NCI-H69 (cell line): ENCODE measurements at places on chromosomes 5 and 9.

DNA sequence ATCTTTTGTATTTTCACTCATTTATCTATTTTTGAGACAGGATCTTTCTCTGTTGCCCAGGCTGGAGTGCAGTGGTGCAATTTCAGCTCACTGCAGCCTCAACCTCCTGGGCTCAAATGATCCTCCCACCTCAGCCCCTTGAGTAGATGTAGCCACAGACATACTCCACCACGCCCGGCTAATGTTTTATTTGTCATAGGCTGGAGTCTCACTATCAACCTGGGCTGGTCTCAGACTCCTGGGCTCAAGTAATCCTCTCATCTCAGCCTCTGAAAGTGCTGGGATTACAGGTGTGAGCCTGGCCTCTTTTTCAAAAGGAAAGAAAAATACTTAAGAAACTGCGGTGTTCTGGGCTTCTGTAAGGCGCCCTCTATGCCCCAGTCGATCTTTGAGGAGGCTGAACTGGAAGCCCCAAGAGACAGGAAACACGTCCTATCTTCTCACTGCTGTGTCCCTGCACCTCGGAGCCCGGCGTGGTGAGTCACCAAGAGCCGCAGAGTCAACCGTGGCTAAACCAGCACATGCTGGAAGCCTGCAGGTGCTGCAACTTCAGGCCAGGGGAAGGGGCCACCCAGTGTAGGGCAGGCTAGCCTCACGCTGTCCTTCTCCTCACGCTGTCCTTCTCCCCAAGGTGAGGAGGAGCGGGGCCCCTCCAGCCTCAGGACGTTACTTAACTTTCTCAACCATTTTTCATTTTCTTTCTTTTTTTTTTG lies 15.2 kb upstream of the LHX3 start:
- no peak for DNase-seq

DNA sequence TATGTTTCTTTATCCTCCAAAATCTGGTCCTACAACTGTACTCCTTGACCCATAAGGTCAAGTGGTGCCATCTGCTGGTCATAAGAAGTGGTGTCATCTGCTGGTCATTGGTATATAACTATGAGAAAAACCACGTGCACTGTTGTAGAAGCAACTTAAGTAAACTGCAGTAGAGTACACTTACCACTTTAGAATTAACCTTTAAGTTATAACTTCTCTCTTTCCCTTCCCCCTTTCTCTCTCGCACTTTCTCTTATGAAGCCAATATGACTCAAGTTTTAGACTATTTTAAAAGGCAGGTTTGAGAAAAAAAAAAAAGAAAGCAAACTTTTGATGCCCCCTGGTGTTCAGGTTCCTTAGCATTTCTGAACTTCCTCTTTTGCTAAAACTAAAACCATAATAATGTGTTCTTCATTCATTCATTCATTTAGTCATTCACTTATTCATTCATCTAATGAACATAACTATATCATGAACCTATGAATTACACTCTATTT lies 12.8 kb upstream of the MTAP start:
- peak; percentile 88 for DNase-seq

DNA sequence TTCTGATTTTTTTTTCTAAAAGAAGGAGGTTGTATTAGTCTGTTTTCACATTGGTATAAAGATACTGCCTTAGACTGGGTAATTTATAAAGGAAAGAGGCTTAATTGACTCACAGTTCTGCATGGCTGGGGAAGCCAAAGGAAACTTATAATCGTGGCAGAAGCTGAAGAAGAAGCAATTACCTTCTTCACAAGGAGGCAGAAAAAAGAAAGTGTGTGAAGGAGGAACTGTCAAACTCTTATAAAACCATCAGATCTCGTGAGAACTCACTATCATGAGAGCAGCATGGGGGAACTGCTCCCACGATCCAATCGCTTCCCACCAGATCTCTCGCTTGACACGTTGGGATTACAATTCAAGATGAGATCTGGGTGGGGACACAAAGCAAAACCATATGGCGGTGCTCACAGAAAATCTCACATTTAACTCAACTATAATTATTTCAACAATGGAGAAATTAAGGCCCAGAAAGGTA lies 27.1 kb downstream of the DPYSL3 start:
- peak; percentile 99 for DNase-seq

GRCh38 chr9:22645893-22646292 lies 199.3 kb downstream of the DMRTA1 start:
- DNase-seq = peak; percentile 13

GRCh38 chr9:86020731-86021130 lies 78.6 kb downstream of the GOLM1 start:
- DNase-seq = no peak

DNA sequence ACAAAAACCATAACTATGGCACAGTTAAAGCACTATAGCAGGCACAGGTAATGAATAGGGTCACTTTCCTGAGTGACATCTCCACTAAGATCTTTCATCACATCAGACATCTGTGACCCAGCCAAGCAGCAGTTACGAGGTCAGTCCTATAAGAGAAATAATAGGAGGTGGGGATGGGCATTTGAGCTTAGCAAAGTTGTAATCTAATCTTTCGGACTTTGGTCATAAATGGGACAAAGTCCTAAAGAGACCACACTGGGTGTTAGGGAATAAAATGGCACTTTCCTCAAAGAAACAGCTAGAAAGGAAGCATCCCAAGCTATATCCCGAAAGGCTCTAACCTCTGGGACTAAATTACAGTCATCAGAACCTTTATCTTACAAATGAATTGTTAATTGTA lies 432.2 kb downstream of the PIK3R1 start:
- no peak for DNase-seq

GRCh38 chr9:111691672-111692329 lies 30.4 kb downstream of the GNG10 start:
- DNase-seq = peak; percentile 57

GRCh38 chr9:32571969-32572899 lies 725 bp downstream of the NDUFB6 start:
- DNase-seq = peak; percentile 82

GRCh38 chr9:33781736-33782135 lies 13.6 kb upstream of the PRSS3 start:
- DNase-seq = peak; percentile 80

GRCh38 chr9:134474055-134474370 lies 147.8 kb downstream of the RXRA start:
- DNase-seq = no peak

GRCh38 chr5:138998521-138998920 lies 123.4 kb upstream of the LRRTM2 start:
- no peak for DNase-seq

DNA sequence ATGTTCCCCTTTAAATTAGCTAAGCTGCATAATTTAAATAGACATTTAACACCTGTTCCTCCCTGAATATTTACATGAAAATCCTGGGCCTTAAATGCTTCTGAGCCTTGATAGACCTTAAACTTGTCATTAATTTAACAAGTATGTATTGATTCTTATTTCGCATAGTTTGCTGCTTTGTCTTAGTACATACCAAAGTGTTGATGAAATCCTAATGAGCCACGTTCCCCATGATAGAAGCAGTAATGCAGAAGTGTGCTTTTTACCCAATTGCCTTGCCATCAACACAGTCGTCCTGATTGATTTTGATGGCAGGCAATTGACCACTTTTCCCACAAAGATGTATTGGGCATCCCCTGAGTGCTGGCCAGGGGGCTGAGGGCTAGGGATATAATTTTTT lies 213.5 kb downstream of the SGCD start:
- DNase-seq = no peak

DNA sequence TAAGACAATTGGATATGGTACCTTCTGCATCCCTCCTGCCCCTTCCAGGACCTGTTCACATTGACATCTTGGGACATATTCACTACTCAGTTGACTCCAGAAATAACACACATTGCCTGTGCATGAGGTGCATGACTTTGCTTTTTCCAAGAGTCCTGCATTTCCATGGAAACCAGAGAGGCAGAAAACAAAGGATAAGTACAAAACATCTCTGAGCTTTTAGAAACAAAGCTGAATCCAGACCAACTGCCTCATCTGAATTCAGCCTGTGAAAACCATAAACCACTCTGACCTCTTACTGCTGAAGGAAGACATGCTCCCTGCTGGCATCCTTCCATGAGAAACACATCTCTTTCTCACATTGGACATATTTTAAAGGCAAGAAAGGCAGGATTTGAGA lies 695.1 kb downstream of the TAF11L14 start:
- DNase-seq = no peak

- DNase-seq = peak; percentile 66
These were observed 15.2 kb upstream of the TAL2 start for GRCh38 chr9:105646879-105647594.

GRCh38 chr9:129898185-129898584 lies 62.9 kb downstream of the USP20 start:
- DNase-seq = no peak

DNA sequence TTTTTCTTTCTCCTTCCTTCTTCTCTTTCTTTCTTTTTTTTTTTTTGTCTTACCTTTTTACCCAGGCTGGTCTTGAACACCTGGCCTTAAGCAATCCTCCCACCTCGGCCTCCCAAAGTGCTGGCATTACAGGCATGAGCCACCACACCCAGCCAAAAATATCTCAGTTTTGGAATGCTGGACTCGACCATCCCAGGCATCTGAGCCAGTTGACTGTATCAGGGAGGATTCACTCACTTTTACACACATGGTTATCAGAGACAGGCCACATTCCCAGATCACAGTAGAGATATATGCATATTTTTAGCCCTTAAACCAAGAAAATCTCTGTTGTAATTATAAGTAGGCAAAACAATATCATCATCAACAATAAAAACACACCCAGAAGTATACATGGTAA lies 21.9 kb downstream of the NIM1K start:
- no peak for DNase-seq

- DNase-seq = no peak
These were observed 45.8 kb downstream of the MEIKIN start for GRCh38 chr5:131899686-131900085.

GRCh38 chr5:160789219-160789859 lies 62.7 kb downstream of the ATP10B start:
- no peak for DNase-seq

GRCh38 chr9:134389642-134390041 lies 63.4 kb downstream of the RXRA start:
- DNase-seq = no peak
